ENCODE measurements at places on chromosomes 12 and 14.

- no peak for DNase-seq
These were observed 286.7 kb upstream of the CRY1 start for GRCh38 chr12:107379852-107380567.

GRCh38 chr12:81257947-81258551 lies 180.2 kb downstream of the ACSS3 start:
- DNase-seq, result no peak

GRCh38 chr14:55000381-55000780 lies 26.5 kb downstream of the WDHD1 start:
- DNase-seq, result no peak

- DNase-seq, result no peak
These were observed 31.4 kb downstream of the JDP2 start for GRCh38 chr14:75459099-75459741.

DNA sequence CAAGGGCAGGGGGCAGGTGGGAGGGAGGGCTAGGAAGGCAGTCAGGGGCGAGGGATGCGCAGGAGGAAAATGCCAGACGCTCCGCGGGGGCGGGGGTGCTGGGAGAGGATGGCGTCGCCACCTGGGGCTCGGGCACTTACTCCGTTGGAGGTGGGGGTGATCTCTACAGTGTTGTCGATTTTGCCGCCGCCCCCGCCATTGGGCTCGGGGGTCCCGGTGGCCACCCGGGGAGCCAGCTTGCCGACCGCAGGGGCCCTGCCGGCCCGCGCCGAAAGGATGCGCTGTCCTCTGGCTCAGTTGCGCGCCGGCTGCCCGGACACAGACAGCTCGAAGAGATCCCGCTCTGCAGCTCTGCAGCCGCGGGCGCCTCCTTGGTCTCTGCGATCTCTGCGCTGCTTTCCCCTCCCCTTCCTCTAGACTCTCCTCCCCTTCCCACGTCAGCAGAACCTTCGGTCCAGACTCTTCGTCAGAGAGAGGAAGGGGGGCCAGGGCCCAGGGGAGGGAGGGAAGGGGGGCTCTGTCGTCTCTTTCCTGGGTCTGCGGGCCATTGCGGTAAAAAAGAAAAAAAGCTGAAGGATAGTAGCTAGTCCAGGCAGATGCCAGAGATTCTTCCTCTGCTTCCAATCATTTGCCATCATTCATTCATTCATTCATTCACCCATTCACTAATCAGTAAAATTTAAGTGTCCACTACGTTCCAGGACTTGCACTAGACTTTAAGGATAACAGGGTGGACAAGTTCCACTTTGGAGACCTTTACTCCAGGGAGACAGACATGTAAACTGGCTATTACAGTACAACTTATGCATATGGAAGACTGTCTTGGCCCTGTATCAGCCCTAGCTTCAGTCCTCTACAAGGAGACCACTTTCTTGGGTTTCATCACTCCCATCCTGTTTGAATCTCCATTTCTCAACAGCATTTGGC lies at the start of gene SLC22A17:
TSS of gene SLC22A17 (minus strand) at position 382 of the 927 bp plus-strand sequence.
- peak; percentile 10 for DNase-seq

- no peak for DNase-seq
These were observed 136.2 kb downstream of the SLCO1B3 start for GRCh38 chr12:20946732-20947131.

GRCh38 chr14:68789821-68790643 lies 2.8 kb downstream of the ZFP36L1 start:
- no peak for DNase-seq

GRCh38 chr12:52691841-52692150 lies 11.5 kb downstream of the KRT77 start:
- no peak for DNase-seq

Data from stimulated activated CD8-positive, alpha-beta memory T cell treated with anti-CD3 and anti-CD28 coated beads, Interleukin-7, amount 100 ng/mL, for 24 hours (primary cell).